ENCODE measurements at places on chromosomes 1 and 21.

- DNase-seq, result no peak
Measured at GRCh38 chr1:23424293-23425192, at the start of gene TCEA3. Gene TCEA3, minus strand, starts transcription at chr1:23424748. Its CDS starts 115 bp downstream, at chr1:23424633.

DNA sequence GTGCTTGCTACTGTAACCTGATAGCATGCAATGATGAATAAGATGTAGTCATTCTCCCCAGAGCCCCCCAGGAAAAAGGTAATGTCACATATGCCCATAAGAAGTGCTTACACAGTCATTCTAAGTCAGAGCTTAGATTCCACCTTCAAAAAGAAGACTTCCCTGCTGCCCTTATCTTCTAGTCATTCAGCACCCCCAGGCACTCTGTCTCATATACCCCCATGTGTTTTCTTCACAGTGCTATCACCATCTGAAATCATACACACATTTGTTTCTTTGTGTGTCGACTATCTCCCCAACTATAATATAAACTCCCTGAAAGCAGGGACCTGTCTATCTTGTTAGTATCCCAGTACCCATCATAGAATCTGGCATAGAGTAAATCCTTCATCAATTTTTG, 16.2 kb upstream of the OTUD3 start:
- DNase-seq, result no peak

DNA sequence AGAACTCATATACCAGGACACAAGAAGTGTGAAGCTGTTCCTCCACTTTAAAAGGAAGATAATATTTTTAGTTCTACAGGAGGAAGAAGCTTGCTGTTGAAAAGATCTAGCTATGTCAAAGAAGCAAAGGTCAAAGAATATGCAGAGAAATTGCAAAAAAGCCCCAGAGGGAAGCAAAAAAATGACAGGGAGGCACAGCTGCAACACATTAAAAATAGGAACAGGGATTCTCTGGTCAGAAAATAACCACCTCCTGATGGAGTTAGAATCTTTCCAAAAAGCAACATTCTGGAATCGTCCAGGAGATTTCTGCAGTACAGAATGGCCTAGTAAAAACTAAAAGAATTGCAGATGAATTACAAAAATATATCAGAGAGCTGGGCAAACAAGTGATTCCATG, 238.9 kb upstream of the PRMT6 start:
- no peak for DNase-seq

GRCh38 chr1:154689083-154689482, 81.1 kb upstream of the ADAR start:
- no peak for DNase-seq

DNA sequence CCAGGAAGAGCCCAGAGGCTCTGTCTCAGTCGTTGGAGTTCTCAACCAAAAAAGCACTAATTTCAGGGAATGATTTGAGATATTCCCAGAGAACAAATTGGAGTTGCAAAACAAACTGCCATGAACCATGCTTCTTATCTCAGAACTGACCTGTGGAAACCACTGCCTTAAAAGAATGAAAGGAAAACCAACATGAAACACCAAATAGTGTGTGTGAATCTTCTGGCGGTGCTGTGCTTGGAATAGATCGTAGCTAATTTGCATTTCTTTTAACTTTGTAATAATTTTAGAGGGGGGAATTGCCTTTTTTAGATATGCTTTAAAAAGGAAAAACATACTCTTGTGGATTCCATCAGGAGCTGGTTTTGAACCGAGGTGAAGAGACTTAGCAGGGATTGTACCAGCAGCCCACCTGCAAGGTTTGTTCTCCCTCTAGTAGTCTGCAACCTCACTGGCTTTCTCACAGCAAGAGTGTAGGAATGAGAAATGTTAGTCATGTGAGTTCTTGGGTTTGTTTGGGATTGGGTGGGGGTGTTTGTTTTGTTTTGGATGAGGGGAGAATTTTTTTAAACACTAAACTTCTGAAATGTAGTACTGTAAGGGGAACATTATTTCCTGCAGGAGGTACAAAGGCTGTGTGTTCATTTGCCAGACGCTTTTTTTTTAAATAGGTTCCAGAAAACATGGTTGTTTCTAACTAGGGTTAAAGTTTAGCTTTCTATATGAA, 45.7 kb upstream of the ANGPTL1 start:
- no peak for DNase-seq

DNA sequence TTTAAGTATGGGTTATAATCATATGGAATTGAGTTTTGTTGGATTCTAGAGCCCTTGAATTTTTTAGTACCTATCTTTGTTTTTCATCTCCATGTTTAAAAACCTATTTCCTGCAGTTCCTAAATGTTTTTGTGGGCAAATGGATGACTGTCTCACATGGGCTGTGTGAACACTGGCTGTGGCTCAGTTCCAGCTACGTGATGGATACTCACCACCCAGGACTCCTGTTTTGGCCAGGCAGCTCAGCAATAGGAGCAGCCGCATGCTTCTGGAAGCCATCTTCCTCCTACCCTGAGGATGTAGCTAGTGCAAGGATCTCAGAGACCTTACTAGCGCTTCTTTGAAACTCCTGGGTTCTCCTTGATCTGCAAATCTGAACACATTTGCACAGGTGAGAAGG, 2.8 kb downstream of the REG4 start:
- no peak for DNase-seq

DNA sequence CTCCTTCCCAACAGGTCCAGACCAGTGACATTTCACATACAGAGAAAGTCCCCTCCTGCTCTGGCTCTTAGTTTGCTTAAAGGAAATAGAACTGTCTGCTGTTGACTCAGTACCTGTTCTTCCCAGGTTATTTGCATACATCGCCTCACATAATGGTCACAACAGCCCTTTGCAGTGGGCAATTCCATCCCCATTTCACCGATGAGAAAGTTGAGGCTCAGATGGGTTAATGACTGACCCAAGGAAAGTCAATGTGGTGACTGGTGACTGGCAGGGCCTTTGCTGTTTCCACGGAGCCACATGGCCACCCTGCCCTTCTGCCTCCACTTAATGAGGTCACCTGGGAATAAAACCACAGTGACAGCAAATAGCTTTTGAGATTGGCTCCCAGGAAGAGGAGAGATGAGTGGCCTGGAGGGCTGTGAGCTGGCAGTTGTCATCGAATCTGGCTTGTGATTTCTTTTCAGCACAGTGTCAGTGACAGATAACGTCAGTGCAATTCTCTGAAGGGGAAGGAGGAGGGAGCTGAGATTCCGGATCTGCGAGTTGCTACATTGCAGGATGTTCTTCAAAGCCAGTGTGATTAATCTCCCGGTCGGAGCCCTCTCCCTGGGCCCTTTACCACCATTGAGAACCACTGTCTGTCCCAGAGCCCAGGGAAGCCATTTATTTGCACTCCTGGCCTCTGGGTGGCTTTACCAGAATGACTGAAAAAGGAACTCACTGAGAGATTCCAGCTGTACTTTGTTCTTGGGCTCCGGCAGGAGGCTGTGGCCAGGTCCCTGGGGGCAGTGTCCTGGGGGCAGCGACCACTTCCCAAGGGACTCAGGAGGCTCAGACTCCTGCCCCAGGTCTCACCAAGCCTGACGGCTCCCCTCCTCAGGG, 117.2 kb downstream of the CNIH3 start:
- DNase-seq, result no peak

- no peak for DNase-seq
Measured at GRCh38 chr1:27157194-27157593, 2.3 kb upstream of the SLC9A1 start.

DNA sequence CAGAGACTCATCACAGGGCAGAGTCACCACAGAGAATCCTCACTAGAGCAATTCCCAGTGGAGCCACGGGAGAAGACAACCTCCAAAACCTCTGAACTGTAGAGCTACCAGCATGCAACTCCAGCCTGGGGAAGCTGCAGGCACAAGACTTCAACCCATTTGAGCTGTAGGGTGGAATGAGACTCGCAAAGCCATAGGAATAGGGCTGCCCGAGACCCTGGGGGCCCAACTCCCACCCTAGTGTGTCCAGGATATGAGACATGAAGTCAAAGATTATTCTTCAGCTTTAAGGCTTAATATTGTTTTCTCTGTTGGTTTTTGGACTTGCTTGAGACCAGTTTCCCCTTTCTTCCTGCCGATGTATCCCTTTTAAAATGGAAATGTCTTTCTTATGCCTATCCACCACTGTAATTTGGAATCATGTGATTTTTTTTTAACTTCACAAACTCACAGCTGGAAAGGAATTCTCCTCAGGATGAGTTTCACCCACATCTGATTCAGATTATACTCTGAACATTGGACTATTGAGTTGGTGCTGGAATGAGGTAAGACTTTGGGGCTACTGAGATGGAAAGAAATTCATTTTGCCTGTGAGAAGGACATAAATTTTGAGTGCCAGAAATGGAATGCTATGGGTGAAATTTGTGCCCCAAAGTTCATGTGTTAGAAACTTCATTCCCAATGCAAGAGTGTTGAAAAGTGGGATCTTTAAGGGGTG, 59.6 kb upstream of the ST6GALNAC5 start:
- DNase-seq, result no peak

GRCh38 chr1:153680120-153680403, 1.6 kb downstream of the NPR1 start:
- DNase-seq, result no peak

Data from SW 1271 (cell line).